IMR-90 (cell line): ENCODE measurements at places on chromosomes 7 and 10. TPM values are rescaled to one million over a fixed set of nuclear protein-coding genes. Genes with fewer than 3 reads are reported as not detected.
A peak's percentile ranks its signal among the peaks of the same experiment; 100 is the strongest.

DNA sequence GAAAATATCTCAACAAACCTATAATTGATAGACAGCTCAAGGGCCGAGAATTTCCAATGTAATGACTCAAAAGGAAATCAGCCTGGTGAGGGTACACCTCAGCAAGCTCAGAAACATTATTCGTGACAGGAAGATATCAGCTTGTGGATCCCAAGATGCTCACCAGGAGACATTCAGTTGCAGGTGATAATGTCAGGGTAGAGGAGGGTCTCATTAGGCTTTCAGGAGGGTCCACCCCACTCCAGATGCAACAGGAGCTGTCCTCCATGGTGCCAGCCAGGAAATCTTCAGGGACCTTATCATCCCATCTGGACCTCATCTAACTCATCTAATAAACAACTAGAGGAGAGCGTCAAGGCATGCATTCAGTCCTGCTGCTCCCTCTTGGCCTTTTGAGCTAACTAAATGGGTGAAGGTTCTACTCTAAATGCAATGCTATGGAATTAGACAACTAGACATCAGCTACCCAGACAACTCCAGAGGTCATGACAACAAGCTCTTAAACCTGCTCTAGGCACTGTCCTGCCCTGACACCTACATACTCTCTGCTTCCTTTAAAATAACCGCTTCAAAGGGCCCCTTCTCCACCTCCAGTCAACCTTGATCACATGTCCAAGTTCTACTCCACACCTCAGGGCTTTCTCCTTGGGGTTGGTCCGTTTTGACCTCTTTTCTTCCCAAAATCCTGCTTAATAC is 4.3 kb upstream of the GIMAP5 start:
- DNase-seq = no peak

- no peak for DNase-seq
Measured at GRCh38 chr7:711093-711921, 15.2 kb upstream of the DNAAF5 start.

GRCh38 chr7:77529279-77529678 is 7.8 kb upstream of the PTPN12 start:
- no peak for DNase-seq

GPR158 gene
- total RNA-seq = not detected in 2 replicates

DNA sequence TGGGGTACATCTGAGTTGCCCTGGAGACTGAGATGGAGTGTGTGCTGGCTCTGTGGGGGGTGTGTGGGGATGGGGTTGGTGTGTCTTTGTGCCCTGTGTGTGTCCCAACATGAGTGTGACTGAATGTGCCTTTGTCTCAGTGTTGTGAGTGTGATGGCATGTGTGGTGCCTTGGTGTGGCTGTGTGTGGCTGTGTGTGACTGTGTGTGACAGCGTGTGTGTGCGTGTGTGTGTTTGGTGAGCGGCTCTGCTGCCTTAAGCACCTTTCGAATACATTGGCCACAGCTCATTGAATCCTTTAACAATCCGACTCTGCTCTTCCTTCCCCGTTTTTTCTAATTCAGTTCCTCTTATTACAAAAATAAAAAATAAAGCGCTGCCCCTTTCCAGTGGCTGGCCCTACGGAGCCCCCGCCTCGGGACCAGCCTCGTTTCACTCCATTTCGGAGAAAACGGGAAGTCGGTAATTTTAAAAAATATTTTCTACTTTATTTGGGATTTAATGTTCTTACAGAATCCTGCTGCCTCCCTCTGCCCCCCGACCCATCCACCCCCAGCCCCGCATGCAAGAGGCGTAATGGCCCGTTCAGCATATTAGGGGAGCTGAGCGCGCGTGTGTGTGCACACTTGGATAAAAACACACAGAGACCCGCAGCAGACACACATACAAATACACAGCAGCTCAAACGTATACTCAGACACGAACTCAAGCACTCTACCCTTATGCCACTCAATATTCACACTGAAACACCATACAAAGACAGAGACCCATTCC is 35.5 kb downstream of the HIF1AN start:
- DNase-seq = no peak

- no peak for DNase-seq
Measured at GRCh38 chr10:76305930-76306615, 874.6 kb downstream of the LRMDA start.

GRCh38 chr7:137032436-137032835 is 164.0 kb downstream of the CHRM2 start:
- peak; percentile 18 for DNase-seq

CPA4 gene
- total RNA-seq = 365 and 382 TPM in 2 replicates

DNA sequence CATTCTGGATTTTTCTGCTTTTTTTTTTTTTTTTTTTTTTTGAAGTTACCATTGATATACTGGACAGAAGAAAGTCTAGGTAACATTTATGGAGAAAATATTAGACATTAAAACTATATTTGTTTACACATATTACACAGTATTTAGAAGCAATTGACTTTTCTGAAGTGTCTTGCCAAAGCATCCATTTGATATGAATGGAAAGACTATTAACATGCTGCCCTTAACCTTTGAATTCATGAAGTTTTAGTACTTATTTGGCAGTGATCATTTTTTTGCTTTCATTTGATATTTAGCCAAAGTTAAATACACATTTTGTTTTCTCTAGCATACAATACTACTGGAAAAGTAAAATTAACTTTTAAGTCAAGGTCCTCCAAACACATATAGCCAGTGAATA is 210.0 kb downstream of the SEMA3A start:
- no peak for DNase-seq

- no peak for DNase-seq
Measured at GRCh38 chr10:14707481-14707880, 67.2 kb downstream of the FAM107B start.

PKD2L1 gene
- total RNA-seq = not detected in 2 replicates

DNA sequence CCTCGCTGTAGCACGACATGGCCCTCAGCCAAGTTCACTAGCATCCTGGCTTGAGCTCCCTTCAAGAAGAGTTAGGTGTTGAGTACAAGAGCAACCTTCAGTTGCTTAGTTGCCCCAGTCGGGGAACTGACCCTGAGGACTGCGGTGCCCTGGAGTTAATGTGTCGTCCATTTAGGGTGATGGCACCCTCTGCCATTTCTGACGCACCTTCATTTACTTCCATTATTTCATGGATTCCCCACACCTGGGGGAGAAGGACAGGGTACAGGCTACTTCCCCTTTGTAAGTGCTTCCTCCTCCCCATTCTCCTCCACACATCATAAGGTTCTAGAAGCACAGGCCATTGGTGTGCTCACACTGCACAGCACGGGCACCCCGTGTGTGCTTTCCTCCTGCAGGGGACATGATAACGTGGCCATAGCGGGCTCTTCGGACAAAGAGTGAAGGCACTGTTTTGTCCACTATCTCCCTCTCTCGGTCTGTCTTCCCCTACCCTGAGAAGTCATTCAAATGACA is 1.8 kb downstream of the ALOX5 start:
- no peak for DNase-seq

DNA sequence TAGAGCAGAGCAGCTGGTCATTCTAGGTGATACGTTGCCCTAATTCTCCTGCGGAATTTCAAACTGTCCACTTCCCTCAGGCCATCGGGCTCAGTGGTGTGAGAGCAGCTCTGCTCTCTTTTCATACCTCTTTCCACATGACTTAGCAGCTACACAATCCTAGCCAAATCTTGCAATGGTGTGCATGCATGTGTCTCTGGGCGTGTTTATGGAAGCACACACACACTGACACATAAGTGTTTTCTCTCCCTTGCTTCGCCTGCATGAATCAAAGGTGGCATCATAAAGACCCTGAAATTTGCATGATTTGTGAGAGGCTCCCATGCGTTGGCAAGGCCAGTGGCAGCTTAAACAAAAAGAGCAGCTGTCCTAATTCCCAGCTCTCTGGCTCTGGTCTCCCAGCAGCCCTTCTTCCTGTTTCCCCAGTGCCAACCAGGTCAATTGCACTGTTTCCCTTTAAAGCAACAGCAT is 1189.5 kb downstream of the GATA3 start:
- DNase-seq = no peak

GRCh38 chr10:78178940-78179339 is 145.3 kb downstream of the RPS24 start:
- peak; percentile 56 for DNase-seq

- no peak for DNase-seq
Measured at GRCh38 chr7:44366986-44367385, 41.6 kb upstream of the CAMK2B start.

GRCh38 chr10:60910543-60910942 is 33.4 kb downstream of the RHOBTB1 start:
- no peak for DNase-seq

DNA sequence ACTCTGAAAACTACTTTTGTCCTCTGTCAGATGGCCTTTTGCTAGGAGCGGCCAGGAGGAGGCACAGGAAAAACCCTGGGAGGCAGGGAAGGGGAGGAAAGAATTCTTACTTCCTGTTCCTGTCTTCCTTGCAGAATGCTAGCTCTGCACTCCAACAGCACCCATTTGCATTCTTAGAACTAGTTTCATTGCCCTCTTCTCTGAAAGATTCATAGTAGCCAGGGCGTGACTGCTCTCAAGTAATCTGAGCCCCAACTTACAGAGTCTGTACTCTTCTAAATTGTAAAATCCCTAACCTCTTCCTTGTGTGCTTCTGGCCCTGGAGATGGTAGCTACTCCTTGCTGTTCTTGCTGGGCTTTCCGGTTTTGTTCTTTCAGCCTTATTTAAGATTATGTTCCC is 75.3 kb upstream of the STEAP1 start:
- no peak for DNase-seq

NKX1-2 gene
- total RNA-seq = not detected in 2 replicates

KIN gene
- 3.0 and 6.1 TPM in 2 replicates for total RNA-seq

DNA sequence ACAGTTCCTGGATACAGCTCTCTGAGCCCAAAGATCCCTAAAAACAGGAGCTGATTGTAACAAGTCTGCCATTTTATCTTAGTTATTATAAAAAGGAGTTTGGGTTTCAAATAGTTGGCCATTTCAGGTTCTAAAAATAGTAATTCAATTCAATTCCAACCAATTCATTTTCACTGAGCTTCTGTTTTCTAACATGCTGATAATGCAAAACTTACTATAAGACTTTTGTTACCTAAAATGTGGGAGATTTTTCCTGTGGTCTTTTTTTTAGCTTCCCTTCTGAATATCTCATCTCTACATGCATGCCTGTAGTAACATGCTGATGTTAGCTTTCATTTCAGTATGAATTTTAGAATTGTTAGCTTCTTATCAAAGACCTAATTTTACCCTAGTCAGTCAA is 13.4 kb downstream of the NRBF2 start:
- no peak for DNase-seq

ENTPD1 gene
- total RNA-seq = under 0.01 TPM in 1 of 2 replicates, not detected in the other

GRCh38 chr7:843230-843629 is 11.0 kb downstream of the SUN1 start:
- no peak for DNase-seq

DNA sequence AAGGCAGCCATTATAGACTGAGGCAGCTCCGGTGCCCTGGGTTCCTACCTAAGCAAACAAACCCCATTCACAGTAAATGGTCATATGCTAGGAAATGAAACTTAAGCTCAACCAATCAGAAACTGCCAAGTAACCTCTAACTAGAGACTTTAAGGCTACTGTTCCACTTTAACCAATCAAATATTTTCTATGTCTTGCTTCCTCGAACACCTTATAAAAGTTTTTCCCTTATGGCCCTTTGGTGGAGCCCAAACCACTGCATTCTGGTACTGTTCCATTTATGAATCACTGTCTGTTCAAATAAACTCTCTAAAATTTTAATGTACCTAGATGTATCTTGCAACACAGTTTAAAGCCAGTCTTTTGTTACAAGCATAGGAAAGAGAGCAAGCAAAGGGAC is 361.1 kb downstream of the HGF start:
- peak; percentile 23 for DNase-seq

NODAL gene
- not detected in 2 replicates for total RNA-seq

DNA sequence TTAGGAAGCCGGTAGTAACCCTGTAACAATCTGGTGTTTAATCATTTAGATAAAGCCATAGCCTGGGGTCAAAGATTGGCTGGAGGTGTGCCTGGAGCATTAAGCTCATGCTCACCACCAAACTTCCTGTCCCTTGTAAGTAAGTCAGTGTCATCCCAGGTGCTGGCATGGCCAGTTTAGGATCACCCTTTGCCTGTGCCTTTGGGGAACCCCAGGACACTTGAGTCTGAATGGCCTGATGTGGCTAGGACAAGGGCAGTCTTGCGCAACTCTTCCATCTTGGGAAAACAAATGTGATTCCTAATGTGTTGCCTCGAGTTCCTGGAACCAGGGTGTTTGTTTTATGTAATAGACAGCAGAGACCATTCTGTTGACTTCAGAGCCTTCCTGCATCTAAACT is 154.8 kb downstream of the GRK5 start:
- no peak for DNase-seq

DNA sequence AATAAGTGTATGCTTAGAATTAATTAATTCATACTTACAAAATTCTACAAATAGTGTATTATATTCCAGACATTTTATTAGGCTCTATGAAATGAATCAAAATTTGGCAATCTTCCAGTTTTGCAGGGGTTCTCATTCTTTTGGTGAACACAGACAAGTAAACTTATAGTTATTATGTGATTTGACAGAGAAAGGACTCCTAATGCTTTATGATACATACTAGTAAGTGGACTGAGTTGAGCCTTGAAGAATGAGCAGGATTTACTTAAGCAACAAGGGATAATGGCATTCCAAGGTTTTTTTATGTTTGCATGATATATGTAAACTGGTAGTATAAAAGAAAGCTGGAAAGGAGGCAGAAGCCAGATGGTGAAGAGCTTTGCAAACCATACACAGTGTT is 145.7 kb upstream of the FERD3L start:
- DNase-seq = peak; percentile 3

ASB10 gene
- total RNA-seq = not detected in 2 replicates

DNA sequence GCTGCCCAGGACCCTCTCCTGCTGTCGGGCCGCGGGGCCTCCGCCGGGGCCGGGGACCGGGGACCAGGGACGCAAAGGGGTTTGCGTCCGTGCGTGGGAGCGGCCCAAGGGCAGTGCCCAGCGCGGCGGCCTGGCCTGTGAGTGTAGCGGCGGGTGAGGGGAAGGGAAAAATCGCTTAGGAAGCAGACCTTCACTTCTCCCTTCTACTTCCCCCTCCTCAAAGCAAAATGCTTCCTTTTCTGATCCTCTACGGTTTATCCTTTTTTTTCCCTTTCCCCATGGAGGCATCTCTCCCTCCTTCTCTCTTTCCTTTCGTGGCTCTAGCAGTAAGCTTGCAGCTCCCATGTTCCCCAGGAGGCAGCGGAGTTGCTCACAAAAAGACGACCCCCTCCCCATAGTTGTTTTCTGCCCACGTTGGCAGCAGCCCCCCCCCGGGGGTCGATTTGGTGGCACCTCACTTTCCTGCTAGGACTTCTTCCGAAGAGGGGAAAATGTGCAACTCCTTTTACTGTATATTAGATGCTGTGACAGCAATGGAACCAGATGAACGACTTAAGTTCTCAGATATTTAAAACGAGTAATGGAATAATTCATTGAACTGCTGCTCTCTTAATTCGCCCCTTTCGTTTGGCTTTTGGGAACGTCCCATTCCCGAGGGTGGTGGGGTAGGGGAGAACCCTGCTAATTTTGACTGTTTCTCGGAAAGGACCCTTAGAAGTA is 724 bp downstream of the CAPZA2 start:
- peak; percentile 21 for DNase-seq

GRCh38 chr7:19991936-19992335 is 218.5 kb upstream of the TMEM196 start:
- no peak for DNase-seq

CCDC172 gene
- total RNA-seq = not detected in 2 replicates
